ENCODE measurements at places on chromosomes 7 and 10. TPM values are rescaled to one million over a fixed set of nuclear protein-coding genes. Genes with fewer than 3 reads are reported as not detected.

Gene INSIG1
- 93.3 TPM for total RNA-seq

Gene SLC35G1
- 10.5 TPM for total RNA-seq

GRCh38 chr10:96743988-96744585 lies 23.8 kb upstream of the PIK3AP1 start:
- H3K4me3 ChIP-seq, result no peak overlapping the region
- no peak for DNase-seq
- H3K27ac ChIP-seq, result no peak overlapping the region
- H3K4me1 ChIP-seq, result no peaks in the 10 kb centered on the region
- no peaks in the 10 kb centered on the region for H3K27me3 ChIP-seq

- H3K27ac ChIP-seq, result no peak overlapping the region
- H3K4me1 ChIP-seq, result no peaks in the 10 kb centered on the region
- H3K4me3 ChIP-seq, result no peak overlapping the region
- H3K36me3 ChIP-seq, result no peaks in the 10 kb centered on the region
- H3K27me3 ChIP-seq, result no peaks in the 10 kb centered on the region
Observed at GRCh38 chr10:106296750-106297392, 867.6 kb downstream of the SORCS1 start.

All from upper lobe of left lung (tissue), 6 donors.